ENCODE measurements at places on chromosomes 1 and 21.
A peak's percentile ranks its signal among the peaks of the same experiment; 100 is the strongest.

DNA sequence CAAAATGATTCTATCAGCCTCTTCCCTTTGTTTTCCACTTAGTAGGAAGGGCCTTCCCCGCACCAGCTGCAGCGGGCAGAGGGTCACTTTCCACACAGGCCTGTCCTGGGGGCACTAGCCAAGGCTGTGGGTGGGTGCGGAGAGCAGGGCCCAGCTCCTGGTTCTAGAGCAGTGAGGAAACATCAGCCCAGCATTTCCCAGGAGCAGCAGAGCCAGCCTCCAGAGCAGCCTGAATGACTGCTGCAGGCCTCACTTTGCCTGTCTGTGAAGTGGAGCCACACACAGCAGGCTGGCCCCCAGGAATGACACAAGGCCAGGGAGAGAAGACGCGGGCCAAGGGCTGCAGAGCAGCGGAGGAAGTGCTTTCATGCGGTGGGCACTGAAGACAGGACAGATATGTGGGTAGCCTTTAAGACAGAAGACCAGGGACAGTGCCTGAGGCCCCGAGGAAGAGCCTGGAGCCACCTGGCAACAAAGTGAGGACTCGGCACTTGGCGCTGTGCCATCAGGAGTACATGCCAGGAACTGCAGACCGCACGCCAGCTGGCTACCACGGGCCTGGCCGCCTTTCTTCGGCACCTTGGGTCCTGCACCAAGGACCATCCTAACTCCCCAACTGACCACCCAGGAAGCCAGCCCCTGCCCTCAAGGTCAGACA, 42.0 kb downstream of the ACOT7 start:
- no peak for DNase-seq

- DNase-seq = peak; percentile 70
Observed at GRCh38 chr1:181134543-181135436, 46.3 kb downstream of the IER5 start.

- peak; percentile 24 for DNase-seq
Observed at GRCh38 chr1:28640766-28641165, 2.1 kb downstream of the TAF12 start.

DNA sequence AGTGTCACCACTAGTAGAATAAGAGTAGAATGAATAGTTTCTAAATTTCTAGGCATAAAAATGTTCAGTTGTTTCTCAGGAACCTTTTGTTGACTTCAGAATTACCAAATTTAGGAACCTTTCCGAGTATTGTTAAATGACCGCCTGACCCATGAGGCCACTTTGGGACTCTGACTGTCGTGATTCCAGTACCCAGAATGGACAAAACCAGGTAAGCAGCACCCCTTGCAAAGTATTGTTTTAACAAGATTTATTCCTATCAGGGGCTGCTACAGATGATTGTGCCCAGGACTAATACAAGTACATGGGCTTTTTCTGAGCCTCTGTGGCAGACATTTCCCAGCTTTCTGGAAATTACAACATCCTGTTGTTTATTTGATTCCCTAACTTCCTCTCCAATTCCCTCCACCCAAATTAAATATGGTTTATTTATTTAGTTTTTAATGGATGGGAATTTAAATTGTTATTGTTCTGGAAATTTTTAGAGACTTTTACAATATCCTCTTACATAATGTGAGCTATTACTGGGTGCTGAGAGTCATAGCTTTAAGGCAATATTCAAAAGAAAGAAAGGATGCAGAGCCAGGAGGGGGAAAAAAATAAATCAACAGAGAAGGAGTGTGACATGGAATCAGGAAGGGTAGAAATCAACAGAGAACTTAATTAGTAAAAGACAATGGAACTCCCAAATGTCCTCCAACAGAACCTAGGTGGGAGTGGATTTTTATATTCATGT, 37.4 kb upstream of the NTPCR start:
- DNase-seq = no peak

GRCh38 chr1:63523738-63524137, 413 bp downstream of the EFCAB7 start:
- DNase-seq = no peak

DNA sequence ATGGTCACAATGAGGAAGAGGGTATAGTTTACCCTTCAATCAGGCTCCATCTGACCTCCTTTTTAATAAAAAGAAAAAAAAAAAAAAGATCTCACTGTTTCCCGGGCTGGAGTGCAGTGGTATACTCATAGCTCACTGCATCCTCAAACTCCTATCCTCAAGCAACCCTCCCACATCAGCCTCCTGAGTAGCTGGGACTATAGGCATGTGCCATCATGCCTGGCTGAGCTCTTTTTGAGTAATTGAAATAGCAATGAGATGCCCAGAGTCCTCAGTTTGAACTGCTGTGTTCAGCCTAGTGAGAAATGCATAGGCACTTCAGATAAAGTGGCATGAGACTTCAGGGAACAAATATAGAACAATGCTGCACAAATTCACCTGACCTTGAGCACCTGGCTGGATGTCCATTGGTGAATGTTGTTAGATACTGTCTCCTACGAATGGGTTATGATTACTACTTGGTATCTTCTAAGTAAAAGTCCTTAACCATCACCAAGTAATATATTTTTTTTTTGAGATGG, 67.6 kb downstream of the NR5A2 start:
- no peak for DNase-seq

- no peak for DNase-seq
Observed at GRCh38 chr1:119827010-119827409, 15.8 kb upstream of the REG4 start.

DNA sequence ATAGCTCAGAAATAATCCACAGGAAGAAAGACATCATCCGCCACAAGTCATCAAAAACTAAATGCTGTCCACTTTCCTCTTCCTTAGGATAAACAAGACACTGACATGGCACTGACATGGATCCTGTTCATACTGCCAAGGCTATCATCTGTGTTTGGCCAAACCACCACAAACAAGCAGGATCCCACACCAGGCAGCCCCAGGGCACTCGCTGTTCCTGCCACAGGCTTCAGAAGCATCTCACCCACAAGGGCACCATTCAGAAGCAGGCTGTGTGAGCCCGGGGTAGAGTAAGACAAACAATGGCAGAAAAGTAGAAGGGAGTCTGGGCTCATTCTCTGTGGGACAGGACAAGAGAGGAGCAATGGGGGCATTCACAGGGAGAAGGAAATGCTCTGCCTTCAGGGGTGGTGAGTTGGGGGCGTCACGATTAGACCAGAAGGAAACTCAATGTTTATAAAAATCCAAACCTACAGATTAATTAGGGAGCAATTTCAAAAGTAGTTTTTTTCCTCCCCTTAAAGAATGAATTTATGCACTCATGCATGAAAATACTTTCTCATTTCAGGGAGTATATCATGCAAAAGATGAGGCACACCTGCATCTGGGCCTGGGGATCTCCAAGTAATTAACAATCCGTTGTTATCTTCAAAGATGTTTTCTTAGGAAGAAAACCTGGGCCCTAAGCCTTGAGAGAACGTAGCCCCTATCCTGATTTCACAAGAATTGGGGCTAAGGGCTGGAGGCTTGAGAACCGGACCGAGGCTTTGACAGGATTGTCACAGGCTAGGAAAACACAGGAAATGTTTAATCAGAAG, 43.3 kb upstream of the ATP1A1 start:
- DNase-seq = peak; percentile 34

DNA sequence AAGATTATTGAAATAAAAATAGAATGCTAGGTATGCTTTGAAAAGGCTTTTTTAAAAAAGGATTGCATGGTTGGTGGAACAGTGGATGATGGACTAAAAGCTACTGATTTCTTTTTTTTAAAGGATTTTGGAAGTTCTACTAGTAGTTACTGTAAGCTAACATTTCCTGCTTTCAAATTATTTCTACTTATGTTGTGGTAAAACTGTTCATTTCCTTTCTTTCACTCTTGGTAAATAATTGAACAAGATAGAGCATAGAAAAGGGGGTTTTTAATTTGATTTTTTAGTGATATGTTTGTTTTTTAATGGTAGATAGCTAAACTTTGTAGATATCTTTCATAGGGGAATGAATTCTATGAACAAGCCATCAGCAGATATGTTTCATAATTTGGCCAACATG, 104.4 kb downstream of the OLFML2B start:
- no peak for DNase-seq

- DNase-seq = no peak
Observed at GRCh38 chr1:203379825-203380224, 28.9 kb upstream of the FMOD start.

DNA sequence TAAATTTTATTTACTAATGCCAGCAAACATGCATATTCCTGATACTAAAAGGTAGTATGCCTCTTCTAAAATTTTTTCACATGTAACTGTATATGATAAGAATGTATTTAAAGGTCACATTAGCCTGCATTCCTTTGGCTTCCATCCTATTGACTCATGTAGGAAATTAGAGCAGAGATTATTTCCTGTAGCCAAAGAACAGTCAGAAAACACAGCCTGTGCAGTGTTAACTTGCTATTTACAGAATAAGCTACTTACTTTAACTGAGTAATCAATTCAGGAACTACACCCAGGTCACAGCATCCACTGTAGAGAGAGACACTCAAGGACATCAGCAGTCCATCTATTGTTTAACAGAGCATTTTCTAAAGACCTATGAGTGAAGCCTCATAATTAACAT, 154.5 kb upstream of the ADGRL4 start:
- DNase-seq = peak; percentile 74

DNA sequence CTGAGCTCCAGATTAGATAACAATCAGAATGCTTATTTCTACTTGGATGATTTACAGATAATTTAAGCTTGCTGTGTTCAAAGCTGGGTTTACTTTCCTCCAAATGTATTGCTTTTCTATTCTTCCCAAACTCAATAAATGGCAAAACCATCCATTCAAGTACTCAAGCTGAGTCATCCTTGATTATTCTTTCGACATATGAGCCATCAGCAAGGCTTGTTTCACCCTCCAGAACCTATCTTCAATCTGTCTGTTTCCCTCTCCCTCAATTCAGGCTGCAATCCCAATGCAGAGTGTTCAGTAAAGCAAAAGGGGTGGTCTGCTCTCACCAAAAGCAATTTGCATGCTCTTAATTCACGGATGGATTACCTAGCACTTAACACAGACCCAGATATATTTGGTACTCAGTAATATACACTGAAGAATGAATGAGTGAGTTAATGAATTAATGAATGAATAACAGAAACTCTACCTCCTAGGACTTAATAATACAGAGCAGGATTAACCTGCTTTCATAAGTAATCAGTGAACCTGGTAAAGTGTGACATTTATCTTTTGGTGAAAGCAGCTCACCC, 41.9 kb downstream of the DDR2 start:
- DNase-seq = peak; percentile 68

- no peak for DNase-seq
Observed at GRCh38 chr1:7280347-7280960, 490.6 kb upstream of the VAMP3 start.

- no peak for DNase-seq
Observed at GRCh38 chr1:178188306-178188705, 94.4 kb downstream of the RASAL2 start.
